ENCODE measurements at places on chromosomes 1 and 21.
A peak's percentile ranks its signal among the peaks of the same experiment; 100 is the strongest.

DNA sequence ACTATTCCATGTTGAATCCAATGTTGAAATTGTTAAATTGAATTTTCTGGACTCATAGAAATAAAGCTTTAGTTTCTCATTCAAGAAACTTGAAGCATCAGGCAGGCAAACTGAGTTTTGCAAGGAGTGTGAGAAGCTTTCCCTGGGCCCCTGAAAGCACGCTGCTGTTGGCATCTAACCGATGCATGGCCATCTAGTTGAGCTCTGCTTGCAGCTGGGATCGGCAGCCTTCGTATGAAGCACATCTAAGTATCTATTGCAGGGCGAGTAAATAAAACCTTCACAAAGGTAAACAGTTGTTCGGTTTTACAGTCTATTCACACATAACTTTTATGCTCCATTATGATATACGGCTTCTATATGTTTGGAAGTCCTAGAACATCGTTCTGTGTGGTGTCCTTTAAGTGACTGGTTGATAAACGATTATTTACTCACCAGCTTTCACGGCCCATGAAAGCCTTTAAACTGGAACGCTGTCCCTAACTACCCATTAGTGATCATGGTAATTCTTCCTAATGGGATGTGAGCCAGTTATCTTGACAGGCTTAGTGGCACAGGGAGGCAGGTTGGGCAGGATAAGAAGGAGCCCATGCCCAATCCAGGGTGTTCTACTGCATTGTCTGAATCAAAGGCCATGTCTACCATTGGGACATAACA, 71.7 kb downstream of the SEC16B start:
- H3K36me3 ChIP-seq: no peaks in the 10 kb centered on the region
- H3K27me3 ChIP-seq: no peaks in the 10 kb centered on the region
- no peak overlapping the region for H3K4me3 ChIP-seq
- DNase-seq: no peak
- H3K4me1 ChIP-seq: no peaks in the 10 kb centered on the region

- DNase-seq: no peak
- peaks cover 7% of the 10 kb centered on the region for H3K4me1 ChIP-seq
- H3K36me3 ChIP-seq: no peaks in the 10 kb centered on the region
- H3K27ac ChIP-seq: no peak overlapping the region
Observed at GRCh38 chr1:45359882-45360513, 19.8 kb upstream of the MUTYH start.

- H3K27me3 ChIP-seq: peaks cover 57% of the 10 kb centered on the region
- DNase-seq: no peak
Observed at GRCh38 chr1:165527251-165528007, 16.4 kb upstream of the LRRC52 start.

DNA sequence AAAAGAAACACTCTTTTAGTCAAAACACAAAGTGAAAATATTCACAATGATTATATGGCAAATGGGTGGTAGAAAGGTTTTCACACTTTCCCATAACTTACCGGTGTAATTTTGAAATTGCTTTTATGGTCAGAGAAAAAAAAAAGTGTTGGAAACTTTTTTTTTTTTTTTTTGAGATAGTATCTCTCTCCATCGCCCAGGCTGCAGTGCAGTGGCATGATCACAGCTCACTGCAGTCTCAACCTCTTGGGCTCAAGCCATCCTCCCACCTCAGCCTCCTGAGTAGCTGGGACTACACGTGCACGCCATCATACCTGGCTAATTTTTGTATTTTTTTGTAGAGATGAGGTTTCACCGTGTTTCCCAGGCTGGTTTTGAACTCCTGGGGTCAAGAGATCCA, 3.3 kb downstream of the IFNGR2 start:
- H3K4me3 ChIP-seq: peak overlapping the region; percentile 31
- peaks cover 29% of the 10 kb centered on the region for H3K4me1 ChIP-seq

GRCh38 chr21:35084869-35085268, 35.8 kb upstream of the RUNX1 start:
- no peak overlapping the region for H3K27ac ChIP-seq
- H3K4me1 ChIP-seq: peaks cover 4% of the 10 kb centered on the region
- H3K27me3 ChIP-seq: no peaks in the 10 kb centered on the region

DNA sequence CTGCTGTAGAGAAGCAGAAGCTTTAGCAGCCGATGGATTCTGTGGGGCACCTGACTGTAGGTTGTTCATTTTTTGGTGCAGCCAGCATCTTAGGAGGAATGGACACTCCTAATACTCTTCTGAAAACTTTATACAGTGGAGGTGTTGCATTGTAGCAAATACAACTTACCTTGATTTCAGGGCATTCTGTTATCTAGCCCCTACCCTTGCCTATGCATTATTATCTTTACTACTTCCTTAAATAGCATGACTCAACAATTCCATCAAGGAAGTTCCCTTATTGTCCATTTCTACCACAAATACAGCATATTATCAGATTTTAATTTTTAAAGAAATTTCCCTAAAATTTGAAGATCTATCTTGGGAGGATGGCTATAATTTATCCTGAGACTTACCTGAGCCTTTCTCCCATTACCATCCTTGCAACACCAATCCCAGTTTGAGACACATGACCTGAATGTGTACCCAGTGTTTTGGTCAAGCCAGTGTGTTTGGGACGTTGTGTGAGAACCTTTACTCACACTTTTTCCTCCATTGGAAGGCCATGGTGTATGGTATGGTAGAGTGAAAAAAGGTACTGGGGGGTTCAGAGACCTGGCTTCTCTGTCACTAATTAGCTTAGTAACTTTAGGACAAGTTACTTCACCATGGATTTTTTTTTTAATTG, 9.2 kb downstream of the POU2F1 start:
- H3K27ac ChIP-seq: no peak overlapping the region
- no peaks in the 10 kb centered on the region for H3K36me3 ChIP-seq
- no peak for DNase-seq
- H3K4me1 ChIP-seq: peaks cover 25% of the 10 kb centered on the region

GRCh38 chr21:44038063-44038462, 26.0 kb downstream of the TRAPPC10 start:
- peak overlapping the region; percentile 21 for H3K4me3 ChIP-seq
- H3K36me3 ChIP-seq: peaks cover 11% of the 10 kb centered on the region
- H3K27ac ChIP-seq: no peak overlapping the region
- peaks cover 24% of the 10 kb centered on the region for H3K4me1 ChIP-seq
- H3K27me3 ChIP-seq: no peaks in the 10 kb centered on the region
- no peak for DNase-seq

DNA sequence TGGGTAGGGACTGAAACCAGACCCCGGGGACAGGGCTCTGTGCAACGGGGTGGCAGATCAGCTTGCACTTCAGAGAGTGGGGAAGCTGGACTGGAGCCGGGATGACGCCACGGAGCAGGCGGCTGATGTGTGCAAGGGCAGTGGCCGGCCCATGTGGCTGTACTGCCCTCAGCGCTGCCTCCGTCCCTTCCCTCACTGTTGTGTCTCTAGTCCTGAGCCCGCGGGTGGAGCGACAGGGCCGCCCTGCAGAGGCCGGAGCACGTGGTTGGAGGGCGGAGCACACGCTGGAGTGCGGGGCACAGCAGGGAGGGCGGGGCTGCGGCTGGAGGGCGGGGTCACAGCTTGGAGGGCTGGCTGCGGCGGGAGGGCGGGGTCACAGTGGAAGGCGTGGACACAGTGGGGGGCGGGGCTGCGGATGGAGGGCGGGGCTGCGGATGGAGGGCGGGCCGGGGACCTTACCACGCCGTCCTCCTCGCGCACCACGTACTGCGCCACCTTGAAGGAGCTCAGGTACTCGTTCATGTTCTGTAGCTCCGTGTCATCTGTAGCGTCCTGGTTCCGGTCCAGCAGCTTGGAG, 52.4 kb downstream of the CHD5 start:
- peaks cover 2% of the 10 kb centered on the region for H3K36me3 ChIP-seq
- H3K4me1 ChIP-seq: peaks cover 12% of the 10 kb centered on the region
- peak; percentile 56 for DNase-seq
- peaks cover 5% of the 10 kb centered on the region for H3K27me3 ChIP-seq

DNA sequence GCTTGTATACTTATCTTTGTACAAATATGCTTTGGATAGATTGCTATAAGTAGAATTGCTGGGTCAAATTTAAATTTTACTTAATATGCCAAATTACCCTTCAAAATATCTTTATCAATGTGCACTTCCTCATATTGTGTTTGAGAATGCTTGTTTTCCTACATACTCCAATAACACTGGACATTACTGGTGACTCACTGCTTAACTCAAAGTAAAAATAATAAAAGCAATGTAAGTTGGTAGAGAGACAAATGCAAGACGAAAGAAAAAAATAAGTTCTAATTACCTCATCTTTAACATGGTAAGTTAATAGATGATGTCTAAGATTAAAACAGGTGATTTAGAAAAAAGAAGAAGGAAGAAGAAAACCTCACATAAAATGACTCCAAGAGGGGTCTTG, 7.9 kb upstream of the SH3GLB1 start:
- peaks cover 5% of the 10 kb centered on the region for H3K36me3 ChIP-seq
- H3K27me3 ChIP-seq: no peaks in the 10 kb centered on the region
- no peak overlapping the region for H3K4me3 ChIP-seq
- H3K27ac ChIP-seq: no peak overlapping the region

Data from T-helper 17 cell (primary cell).